ENCODE measurements at places on chromosomes 1 and 21.

DNA sequence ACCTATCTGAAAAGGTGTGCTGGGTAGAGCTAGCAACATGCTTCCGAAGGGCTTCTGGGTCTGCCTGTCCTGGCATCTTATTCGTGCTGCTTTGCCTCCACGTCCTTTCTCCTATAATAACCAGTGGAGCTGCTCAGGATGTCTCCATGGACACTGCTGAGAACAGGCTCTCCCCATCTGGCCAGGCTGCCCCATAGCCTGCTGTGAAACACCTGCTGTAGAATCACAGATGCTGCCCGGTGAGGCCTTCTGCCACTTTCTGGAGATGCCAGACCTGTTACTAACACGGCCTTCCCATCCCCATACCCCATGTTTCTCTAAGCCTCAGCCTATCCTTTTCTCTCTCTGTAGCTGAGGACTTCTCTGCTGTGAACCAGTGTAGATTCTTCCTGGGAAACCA, 120.5 kb downstream of the IER5 start:
- DNase-seq, result no peak

- DNase-seq, result no peak
These were observed 33.7 kb upstream of the KIRREL1 start for GRCh38 chr1:157959750-157960149.

GRCh38 chr1:13825033-13825432, 125.0 kb downstream of the PRDM2 start:
- DNase-seq, result no peak

- no peak for DNase-seq
These were observed 19.4 kb downstream of the COL6A1 start for GRCh38 chr21:46000731-46001641.

GRCh38 chr21:36381841-36382589, 3.2 kb upstream of the CHAF1B start:
- no peak for DNase-seq

- DNase-seq, result peak; percentile 19
These were observed 91.2 kb downstream of the UBIAD1 start for GRCh38 chr1:11364170-11364569.

DNA sequence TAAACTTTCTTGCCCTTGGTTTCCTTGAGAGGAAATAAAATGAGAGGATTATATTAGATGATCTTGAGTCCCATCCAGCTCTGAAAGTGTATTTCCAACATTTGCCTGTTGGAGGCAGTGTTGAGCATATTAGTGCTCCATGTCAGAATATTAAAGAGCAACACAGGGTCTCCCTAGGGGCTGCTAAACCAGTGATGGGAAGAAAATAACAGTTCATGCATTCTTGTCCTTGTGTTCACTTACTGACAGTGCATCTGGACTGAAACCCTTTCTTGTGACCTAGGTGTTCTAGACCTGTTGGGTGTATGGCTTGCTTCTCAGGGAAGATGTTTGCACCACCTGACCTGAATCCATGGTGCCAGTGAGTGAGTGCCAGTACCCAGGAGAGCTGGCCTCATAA, 124.7 kb upstream of the KIAA0040 start:
- peak; percentile 13 for DNase-seq

All from HCT116 (cell line).